ENCODE measurements at places on chromosomes 4 and X.

DNA sequence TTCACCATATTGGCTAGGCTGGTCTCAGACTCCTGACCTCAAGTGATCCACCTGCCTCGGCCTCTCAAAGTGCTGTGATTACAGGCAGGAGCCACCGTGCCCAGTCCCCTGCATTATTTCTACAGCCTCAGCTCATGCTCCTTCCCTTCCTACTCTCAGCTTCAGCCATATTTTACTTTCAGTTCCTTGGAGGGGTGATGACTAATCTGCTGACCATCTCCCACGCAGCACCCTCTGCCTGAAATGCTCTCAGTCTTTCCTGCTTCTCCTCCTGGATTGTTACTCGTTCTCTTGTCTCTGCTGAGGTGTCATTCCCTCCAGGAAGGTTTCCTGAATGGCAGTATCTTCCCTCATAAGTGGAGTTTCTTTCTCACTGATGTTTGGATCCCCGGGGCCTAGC, 63.3 kb downstream of the MOSPD2 start:
- DNase-seq = no peak

- DNase-seq = no peak
Observed at GRCh38 chr4:8225706-8226443, 26.8 kb downstream of the SH3TC1 start.

DNA sequence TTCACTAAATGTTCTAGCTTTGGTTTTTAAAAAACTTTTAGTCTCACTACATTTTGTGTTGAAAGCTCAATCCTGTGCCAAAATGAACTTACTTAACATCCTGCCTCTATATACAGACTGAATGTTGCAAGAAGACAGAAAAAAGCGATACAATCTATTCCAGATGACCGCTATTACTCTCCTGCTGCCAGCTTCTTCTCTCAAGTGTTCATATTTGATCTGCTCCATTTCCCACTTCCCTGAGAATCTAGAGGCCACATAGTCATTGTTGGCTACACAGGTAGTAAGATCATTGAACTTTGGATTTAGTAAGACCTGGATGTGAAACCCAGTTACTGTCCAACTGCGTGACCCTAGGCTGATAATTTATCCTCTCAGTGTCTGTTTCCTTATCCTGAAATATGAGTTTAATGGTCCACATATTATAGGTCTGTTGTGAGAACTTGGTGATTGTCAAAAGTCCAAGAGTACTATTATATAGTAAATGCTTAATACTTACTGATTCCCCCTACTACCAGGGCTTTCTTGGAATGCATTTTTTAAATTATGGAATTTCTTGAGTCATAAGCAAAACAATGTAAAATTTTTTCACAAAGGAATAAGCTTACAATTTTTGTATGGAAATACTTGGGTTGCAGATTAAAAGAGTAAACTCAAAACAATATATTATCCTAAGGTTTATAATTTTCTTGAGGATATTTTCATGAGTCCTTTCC, 976.8 kb upstream of the ADGRL3 start:
- no peak for DNase-seq

DNA sequence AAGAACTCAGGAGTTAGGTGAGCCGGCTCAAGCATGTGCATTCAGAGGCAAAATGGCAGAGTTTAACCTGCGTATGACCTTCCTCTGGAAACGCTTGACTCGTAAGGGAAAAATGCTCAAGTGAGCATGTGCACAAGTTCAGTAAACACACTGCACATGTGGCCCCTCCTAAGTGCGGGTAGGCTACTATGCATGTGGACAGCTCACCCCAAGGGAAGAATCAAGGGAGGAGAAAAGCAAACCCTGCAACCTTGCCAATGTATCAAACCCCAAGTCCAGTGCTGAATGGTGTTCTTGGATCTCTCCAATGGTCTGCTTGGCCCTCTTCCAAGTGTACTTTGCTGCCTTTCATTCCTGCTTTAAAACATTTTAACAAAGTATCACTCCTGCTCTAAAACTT, 407.1 kb downstream of the ADAM29 start:
- DNase-seq = no peak

GRCh38 chr4:169295822-169296221, 25.1 kb upstream of the SH3RF1 start:
- no peak for DNase-seq

DNA sequence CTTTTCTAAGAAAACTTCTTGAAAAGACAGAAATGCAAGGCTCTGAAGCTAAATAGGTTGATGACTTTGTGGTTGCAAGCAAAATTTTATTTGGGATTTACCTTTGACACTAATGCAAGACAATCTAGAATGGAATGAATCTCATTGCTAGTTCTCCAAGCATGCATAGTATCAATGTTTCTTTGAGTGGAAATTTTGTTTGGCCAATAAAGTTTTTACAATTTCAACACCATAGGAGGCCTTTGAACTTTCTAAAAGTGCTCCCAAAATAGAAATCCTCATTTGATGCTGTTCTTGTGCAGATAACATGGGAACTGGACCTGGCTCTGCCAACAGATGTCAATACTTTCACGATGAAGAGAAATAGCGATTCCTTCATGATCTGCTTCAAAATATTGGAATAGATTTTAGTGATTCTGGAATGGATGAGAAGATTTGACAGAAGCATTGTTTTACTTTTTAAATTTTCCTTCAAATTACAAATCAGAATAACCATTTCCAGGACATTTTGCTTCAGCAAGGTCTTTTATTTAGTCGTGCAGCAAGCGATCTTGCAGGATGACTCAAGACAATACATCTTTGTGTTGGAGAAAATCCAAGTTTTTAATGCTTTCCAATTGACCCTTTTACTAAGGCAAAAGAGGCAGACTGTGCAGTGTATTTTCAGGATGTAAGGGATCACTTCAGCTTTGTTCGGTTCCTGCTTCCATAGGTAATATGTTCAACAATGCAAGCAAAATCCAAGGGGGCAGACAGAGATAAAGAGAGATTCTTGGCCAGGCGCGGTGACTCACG, 51.7 kb upstream of the OTUD4 start:
- DNase-seq = no peak

GRCh38 chr4:26088433-26088928, 174.5 kb downstream of the SMIM20 start:
- DNase-seq = no peak

GRCh38 chr4:184614509-184614908, 34.7 kb downstream of the CASP3 start:
- DNase-seq = no peak

GRCh38 chr4:21765810-21766407, 182.7 kb downstream of the KCNIP4 start:
- DNase-seq = no peak

DNA sequence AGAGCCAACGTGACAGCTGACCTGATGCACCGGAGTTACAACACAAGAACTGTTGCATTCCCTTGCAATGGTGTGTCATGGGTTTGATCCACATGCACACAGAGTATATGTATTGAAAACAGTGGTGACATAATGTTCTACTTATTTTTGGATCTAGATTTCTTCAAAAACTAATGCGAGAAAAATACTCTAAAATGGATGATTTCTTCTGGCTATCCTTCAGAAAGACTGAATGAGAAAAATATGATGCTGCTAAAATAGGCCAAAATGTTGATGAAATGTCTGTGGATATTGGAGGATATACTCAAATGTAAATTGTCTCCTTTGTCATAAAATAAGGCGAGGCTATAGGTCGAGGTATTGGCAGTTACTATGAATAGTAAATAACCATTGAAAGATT, 30.4 kb downstream of the LIMCH1 start:
- DNase-seq = no peak

DNA sequence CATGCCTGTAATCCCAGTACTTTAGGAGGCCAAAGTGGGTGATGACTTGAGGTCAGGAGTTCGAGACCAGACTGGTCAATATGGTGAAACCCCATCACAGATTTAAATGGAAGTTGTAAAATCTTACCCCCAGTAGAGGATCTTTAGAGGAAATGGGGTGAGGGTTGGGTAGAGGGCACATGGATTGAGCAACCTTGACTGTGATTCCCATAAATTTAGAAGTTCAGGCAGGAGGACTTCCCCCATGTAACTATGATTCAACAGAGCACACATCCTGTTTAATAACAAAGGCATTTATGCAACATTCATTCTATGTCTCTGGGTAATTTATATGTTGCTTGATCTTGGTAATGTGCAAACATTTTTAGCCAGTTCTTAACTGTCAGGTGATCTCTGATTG, 143.1 kb downstream of the RBM47 start:
- no peak for DNase-seq

- DNase-seq = no peak
Observed at GRCh38 chr4:141630854-141631253, 5.5 kb upstream of the IL15 start.

DNA sequence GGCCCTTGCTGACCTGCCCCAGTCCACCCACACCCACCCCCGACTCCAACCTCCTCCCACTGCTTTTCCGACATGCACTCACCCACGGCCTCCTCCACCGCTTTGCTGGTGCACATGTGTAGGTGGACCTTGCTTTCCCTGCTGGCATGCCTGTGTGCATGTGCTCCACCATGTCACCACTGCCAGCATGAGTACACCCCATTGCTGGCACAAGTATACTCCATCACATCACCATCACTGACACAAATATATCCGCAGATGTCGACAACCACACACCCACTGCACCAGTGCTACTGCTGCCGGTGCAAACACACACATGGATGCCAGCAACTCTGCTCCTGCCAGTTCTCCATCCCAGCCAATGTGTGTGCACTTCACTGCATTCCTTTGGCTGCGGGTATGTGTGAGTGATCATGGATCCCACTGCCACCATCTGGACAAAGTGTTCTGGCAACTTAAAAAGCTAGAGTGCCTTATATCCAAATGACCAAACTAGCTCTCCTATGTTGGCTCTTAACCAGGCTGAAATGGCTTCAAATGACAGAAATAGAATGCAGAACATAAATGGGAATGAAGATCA, 1072.3 kb downstream of the RAPGEF2 start:
- no peak for DNase-seq

DNA sequence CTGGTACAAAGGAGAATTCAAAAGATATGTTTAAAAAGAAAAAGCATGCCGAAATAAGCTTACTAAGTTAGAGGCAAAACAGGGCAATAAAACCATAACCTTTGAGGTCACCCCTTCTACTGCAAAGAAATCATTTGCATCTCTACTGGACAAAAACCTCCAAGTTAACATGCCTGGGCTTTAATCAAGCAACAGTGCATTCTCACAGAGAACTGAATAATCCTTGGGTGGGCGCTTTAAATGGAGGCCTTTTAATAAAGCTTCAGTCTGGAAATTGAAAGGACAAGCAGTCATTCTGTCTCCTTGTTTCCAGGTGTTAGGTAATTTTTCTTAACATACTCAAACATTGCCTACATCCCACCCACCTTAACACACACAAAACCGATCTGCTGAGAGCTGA, 34.6 kb upstream of the SMS start:
- DNase-seq = no peak

GRCh38 chr4:56296526-56296925, 90.8 kb downstream of the AASDH start:
- DNase-seq = no peak

DNA sequence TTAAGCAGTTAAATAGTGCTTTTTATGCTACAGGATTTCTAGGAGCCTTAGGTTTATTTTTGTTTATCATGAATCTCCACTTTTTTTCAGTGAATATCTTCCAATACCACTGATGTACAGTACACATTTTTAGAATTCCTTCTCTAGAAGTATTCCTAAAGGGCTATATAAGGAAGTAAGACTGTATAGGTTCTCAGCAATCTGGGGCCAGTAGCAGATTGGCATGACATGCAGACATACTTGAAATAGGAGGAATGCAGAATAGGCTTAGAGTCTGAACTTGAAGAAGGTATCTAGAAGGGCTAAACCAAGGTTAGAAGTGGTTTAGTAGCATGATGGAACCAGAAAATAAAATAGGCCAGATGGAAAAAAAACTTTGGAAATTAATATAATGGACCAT, 29.8 kb downstream of the HEPH start:
- DNase-seq = no peak

DNA sequence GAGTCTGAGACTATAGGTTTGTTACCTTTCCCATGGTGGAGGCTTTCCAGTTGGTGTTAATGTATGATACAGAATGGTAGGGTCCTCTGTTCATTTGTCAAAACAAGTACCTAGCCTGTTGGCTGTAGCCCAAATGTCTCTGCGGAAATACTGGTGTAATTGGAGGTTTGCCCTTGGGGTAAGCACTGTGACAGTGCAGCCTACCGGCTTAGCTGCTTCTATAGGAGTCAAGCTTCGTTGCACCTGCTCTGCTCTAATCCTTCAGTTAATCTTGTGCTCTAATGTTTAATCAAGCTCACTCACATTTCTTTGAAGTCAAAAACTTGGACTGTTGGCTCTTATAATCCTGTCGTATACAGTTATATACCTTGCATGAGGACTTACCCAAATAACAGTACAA, 203.4 kb downstream of the CCNG2 start:
- no peak for DNase-seq

DNA sequence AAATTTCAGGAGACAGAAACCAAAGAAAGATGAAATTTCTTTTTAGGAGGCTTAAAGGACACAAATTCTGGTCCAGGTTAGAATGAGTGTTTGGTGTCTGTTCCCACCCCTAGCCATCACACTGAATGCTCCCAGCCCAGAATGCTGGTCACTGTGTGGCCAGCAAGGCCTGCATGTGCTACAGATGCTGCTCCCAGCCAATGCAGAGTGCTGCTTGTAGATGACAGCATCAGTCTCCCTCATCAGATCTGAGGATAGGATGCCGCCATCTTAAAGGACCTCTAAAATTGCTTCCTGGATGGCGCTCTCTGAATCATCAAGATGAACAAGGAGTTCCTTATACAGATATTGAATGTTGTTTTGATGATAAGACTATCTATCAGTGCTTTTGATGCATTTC, 17.9 kb upstream of the UBA6 start:
- no peak for DNase-seq

DNA sequence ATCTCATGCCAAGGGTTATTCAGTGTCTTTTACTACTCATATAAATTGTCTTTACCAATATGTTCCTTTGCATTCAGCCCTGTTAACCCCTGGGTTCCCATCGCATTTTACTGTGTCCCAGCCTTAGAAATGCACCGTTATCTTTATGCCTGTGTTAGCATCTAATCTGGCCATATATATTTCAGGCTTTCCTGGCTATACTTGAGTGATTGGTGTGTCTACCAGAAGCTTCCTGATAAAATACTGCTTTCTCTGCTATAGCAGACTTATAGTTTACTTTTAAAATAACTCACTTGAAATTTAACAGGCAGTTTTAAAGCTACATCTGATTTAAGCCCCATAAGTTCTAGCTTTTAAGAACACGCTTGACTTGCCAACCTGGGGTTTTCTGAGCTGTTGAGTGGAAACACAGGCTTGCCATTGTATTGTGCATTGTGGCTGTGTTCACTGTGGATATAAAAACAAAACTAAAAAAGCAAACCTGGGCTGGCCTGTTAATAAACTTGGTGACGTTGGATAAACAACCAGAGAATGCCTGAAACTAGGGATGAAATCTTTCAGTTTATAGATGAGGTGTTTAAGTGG, 185.3 kb upstream of the TAPT1 start:
- DNase-seq = no peak

GRCh38 chr4:25859429-25860148, 3.2 kb downstream of the SEL1L3 start:
- no peak for DNase-seq

- DNase-seq = no peak
Observed at GRCh38 chrX:40576291-40576690, 4.5 kb upstream of the ATP6AP2 start.

All from activated T-helper 1 cell treated with anti-CD3 and anti-CD28 coated beads, Interleukin-2, amount 50 U/mL, for 16 hours (primary cell).